ENCODE measurements at places on chromosomes 4 and X. TPM values are rescaled to one million over a fixed set of nuclear protein-coding genes. Genes with fewer than 3 reads are reported as not detected.

The LRRC66 gene
- 0.43 TPM for total RNA-seq

The FAAH2 gene
- total RNA-seq: 10.1 TPM

The STAG2 gene
- 110 TPM for total RNA-seq

The ZNF185 gene
- 162 TPM for total RNA-seq

The SH3D19 gene
- total RNA-seq: 24.1 TPM

The WDR17 gene
- total RNA-seq: under 0.01 TPM

The ETDA gene
- total RNA-seq: not detected

The KLB gene
- under 0.01 TPM for total RNA-seq

The HTRA3 gene
- 0.14 TPM for total RNA-seq

The PDCL2 gene
- total RNA-seq: 0.34 TPM

The STS gene
- total RNA-seq: 0.34 TPM

The NXF2 gene
- total RNA-seq: not detected

The SPATA18 gene
- total RNA-seq: 18.7 TPM

The COX7B2 gene
- total RNA-seq: not detected

The IKBKG gene
- 8.9 TPM for total RNA-seq

The TASL gene
- not detected for total RNA-seq

The HPF1 gene
- 13.0 TPM for total RNA-seq

The EDNRA gene
- 8.8 TPM for total RNA-seq

The SMIM10L2A gene
- total RNA-seq: 2.7 TPM

The CT45A2 gene
- not detected for total RNA-seq

The MED28 gene
- 7.5 TPM for total RNA-seq

The P2RY4 gene
- not detected for total RNA-seq

The S100G gene
- not detected for total RNA-seq

The HDAC6 gene
- total RNA-seq: 35.2 TPM

The VCX3A gene
- total RNA-seq: not detected

The SPANXC gene
- not detected for total RNA-seq

The S100P gene
- 19.9 TPM for total RNA-seq

The ARSH gene
- total RNA-seq: not detected

The NPY1R gene
- under 0.01 TPM for total RNA-seq

The C4orf36 gene
- 1.7 TPM for total RNA-seq

All from nasal cavity respiratory epithelium epithelial cell of viscerocranial mucosa (primary cell).